ENCODE measurements at places on chromosomes 3 and 15.

- no peak for DNase-seq
These were observed 10.8 kb downstream of the ASB14 start for GRCh38 chr3:57281715-57282114.

GRCh38 chr3:149016242-149016641 lies 24.9 kb downstream of the GYG1 start:
- no peak for DNase-seq

DNA sequence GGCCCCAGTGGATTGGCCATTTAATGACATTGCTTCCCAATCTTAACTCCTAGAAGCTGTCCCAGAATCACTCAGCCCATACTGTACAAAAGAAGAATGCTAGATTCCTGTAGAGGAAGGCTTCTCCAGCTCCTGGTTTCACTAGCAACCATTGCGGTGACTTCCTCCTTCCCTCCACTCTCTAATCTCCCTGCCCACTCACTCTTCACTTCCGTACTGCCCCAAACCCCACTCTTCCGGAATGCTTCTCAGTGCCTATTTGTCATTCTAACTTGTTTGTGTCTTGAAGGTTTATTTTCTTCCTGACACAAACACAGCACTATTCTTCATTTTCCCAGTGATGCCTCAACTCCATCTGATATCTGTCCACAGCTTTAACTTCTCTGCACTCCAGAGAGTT lies 97.1 kb upstream of the SPATA16 start:
- no peak for DNase-seq

DNA sequence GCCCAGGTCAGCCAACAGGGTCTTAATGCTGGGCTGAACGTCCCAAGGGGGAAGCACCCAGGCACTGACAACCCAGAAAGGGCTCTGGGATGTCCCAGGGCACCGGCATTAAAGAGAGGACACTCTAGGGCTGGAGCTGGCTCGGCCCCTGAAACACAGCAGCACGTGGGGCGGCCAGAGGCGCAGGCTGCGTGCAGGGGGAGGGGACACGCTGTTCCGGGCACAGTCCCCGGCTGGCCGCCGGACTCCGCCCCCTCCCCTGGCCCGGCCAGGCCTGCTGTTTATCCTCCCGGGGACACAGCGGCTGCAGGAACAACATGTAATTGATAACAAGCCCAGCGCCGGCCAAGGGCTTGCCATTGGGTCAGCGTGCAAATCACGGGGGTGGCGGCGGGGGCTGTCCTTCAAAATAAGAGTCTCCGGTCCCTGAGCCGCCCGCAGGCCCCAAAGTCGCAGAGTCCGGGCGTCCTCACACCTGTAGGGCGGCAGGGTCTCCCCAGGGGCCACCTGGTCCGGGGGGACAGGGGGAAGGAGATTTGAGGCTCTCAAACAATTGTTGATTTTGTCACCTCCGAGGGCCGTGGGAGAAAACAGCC lies 1.3 kb downstream of the KLF15 start:
- DNase-seq: no peak

DNA sequence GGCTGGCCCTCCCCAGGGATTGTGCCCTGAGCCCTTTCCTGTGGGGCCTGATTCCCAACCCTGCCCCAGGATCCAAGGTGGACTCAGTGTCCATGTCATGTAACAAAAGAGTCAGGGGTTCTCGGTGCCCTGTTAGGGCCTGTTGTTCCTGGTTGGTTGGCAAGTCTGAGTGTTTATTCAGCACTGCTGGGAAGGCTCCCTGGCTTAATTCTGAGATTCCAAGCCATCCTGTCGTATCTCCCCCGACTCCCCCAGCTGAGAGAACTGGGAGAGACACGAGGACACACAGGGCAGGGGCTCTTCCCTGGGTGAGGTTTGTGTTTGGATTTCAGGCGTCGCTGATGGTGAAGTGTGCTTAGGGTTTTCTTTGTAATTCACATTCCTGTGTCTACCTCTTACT lies 78.3 kb downstream of the EEFSEC start:
- no peak for DNase-seq

All from right renal cortex interstitium (tissue), 3 donors.